A549 treated with GW870086 at 1 μM for 4 hours (cell line): ENCODE measurements at places on chromosomes 11 and 22. TPM values are rescaled to one million over a fixed set of nuclear protein-coding genes. Genes with fewer than 3 reads are reported as not detected.

NUP98 gene
- 54.8 to 69.0 TPM (median 67.2 TPM) in 5 replicates for total RNA-seq

MPEG1 gene
- total RNA-seq, result not detected in 5 replicates

RAB38 gene
- total RNA-seq, result 0.81 to 1.4 TPM (median 1.1 TPM) in 5 replicates

KDM4E gene
- total RNA-seq, result not detected in 5 replicates

GAL gene
- total RNA-seq, result 10.8 to 23.8 TPM (median 17.0 TPM) in 5 replicates

ARHGAP42 gene
- total RNA-seq, result 4.5 to 6.3 TPM (median 5.5 TPM) in 5 replicates

IFITM10 gene
- total RNA-seq, result 0.96 to 2.1 TPM (median 1.2 TPM) in 5 replicates

GGTLC3 gene
- not detected in 5 replicates for total RNA-seq

PLEKHB1 gene
- 0.42 to 0.98 TPM (median 0.57 TPM) in 5 replicates for total RNA-seq

BATF2 gene
- total RNA-seq, result 0.61 to 1.3 TPM (median 0.67 TPM) in 5 replicates

LINC01488 gene
- total RNA-seq, result not detected in 5 replicates

SCARF2 gene
- total RNA-seq, result 0.71 to 1.6 TPM (median 0.97 TPM) in 5 replicates

ZC3H12C gene
- 5.1 to 9.0 TPM (median 8.0 TPM) in 5 replicates for total RNA-seq

DBX1 gene
- not detected in 5 replicates for total RNA-seq

LAYN gene
- 3.6 to 4.9 TPM (median 4.2 TPM) in 5 replicates for total RNA-seq

MRGPRX3 gene
- not detected in 5 replicates for total RNA-seq

GPR137 gene
- 29.2 to 45.0 TPM (median 43.8 TPM) in 5 replicates for total RNA-seq

ZBTB16 gene
- total RNA-seq, result 0.13 to 0.50 TPM (median 0.23 TPM) in 5 replicates

NLRP6 gene
- total RNA-seq, result 0.08 TPM in 1 of 5 replicates, not detected in the others

ZNF74 gene
- 5.7 to 7.8 TPM (median 6.8 TPM) in 5 replicates for total RNA-seq

SMTNL1 gene
- not detected in 5 replicates for total RNA-seq

PANX2 gene
- 4.8 to 6.5 TPM (median 6.0 TPM) in 5 replicates for total RNA-seq

OLFML1 gene
- not detected in 5 replicates for total RNA-seq

ASCL2 gene
- total RNA-seq, result 0.07 TPM in 1 of 5 replicates, not detected in the others

FOLR2 gene
- total RNA-seq, result not detected in 5 replicates

CDC42EP1 gene
- total RNA-seq, result 25.8 to 35.9 TPM (median 33.4 TPM) in 5 replicates

CREB3L1 gene
- total RNA-seq, result 4.7 to 6.0 TPM (median 5.5 TPM) in 5 replicates

KRTAP5-8 gene
- total RNA-seq, result not detected in 5 replicates

OR2AG2 gene
- 0.03 TPM in 2 of 5 replicates, not detected in the others for total RNA-seq

BDNF gene
- total RNA-seq, result 4.6 to 7.8 TPM (median 6.3 TPM) in 5 replicates

DDX17 gene
- total RNA-seq, result 82.3 to 102 TPM (median 94.1 TPM) in 5 replicates
